Dorsolateral prefrontal cortex (tissue), 122 donors: ENCODE measurements at places on chromosomes 6 and 20.

GRCh38 chr6:69816026-69816425, 19.2 kb upstream of the LMBRD1 start:
- no peak for DNase-seq

DNA sequence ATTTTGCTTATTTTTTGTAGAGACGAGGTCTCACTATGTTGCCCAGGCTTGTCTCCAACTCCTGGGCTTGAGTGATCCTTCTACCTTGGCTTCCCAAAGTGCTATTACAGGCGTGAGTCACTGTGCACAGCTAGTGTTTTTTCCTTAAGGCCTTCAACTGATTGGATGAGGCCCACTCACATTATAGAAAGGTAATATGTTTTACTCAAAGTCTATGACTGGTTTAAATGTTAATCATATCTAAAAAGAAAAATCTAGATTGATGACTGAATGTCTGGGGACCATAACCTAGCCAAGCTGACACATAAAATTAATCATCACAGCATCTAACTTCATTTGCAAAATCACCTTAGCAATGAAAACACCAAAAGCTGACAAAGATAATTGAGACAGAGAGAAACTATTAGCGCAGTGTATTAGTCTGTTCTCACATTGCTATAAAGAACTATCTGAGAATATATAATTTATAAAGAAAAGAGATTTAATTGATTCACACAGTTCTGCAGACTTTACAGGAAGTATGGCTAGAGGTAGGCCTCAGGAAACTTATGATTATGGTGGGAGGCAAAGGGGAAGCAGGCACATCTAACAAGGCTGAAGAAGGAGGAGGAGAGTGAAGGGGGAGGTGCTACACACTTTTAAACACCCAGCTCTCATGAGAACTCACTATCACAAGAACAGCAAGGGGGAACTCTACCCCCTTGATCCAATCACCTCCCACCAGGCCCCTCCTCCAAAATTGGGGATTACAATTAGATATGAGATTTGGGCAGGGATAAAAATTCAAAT, 66.8 kb upstream of the ARHGAP18 start:
- no peak for DNase-seq

GRCh38 chr6:110687326-110687725, 127.9 kb downstream of the CDK19 start:
- DNase-seq: no peak

DNA sequence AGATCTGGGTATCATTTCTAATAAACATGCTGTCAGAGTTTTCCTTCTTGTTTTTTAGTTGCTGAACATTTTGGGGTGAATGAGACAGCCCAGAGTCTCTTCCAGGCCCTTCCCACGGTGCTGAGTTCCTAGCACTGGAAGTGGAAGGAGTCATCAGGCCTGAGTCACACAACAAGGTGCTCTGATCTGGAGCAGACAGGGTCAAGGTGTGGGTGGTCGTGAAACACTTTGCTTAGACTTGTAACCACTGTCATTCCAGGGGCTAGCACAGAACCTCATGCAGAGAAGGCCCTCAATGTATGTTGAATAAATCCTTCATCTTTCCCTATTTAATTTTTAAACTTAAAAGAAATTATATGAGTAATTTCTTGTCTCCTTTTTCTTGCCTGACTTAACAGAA, 60.6 kb downstream of the TXLNB start:
- no peak for DNase-seq

- DNase-seq: no peak
Observed at GRCh38 chr6:41575598-41575997, 29.4 kb downstream of the FOXP4 start.

DNA sequence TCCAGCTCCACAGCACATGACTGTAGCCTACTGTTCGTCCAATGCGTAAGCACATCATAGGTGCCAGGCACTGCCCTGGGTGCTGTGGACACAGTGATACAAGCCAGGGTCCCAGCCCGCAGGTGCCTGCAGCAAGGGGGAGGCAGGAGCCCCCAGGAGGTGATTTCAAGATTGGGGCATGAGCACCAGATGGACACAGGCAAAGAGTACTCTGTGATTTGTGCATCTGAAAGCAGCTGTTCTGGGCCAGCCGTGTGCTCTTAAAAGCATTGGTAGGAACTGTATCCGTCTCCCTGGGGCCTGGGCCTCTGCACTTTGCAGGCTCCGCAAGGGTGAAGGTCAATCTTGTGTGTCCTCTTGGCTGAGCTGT, 149.8 kb downstream of the SYCP2 start:
- DNase-seq: no peak

- no peak for DNase-seq
Observed at GRCh38 chr6:138518054-138518453, 18.8 kb upstream of the NHSL1 start.

DNA sequence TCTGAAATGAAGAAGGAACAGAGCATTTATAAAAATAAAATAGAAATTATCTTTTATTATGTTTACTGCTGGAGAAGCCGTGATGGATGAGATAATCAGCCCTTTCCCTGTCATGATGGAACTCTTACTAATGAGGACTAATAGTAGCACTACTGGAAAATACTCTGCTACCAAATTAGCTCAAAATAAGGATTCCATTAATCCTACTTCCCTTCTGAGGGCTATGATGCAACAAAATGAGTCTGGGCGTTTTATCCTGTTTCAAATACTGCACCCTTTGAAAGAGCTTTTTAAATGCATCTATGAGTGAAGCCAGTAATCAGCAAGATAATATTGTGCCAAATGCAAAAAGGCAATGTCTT, 59.3 kb upstream of the CARMIL1 start:
- no peak for DNase-seq

- no peak for DNase-seq
Observed at GRCh38 chr6:18400831-18401446, 13.8 kb downstream of the RNF144B start.

DNA sequence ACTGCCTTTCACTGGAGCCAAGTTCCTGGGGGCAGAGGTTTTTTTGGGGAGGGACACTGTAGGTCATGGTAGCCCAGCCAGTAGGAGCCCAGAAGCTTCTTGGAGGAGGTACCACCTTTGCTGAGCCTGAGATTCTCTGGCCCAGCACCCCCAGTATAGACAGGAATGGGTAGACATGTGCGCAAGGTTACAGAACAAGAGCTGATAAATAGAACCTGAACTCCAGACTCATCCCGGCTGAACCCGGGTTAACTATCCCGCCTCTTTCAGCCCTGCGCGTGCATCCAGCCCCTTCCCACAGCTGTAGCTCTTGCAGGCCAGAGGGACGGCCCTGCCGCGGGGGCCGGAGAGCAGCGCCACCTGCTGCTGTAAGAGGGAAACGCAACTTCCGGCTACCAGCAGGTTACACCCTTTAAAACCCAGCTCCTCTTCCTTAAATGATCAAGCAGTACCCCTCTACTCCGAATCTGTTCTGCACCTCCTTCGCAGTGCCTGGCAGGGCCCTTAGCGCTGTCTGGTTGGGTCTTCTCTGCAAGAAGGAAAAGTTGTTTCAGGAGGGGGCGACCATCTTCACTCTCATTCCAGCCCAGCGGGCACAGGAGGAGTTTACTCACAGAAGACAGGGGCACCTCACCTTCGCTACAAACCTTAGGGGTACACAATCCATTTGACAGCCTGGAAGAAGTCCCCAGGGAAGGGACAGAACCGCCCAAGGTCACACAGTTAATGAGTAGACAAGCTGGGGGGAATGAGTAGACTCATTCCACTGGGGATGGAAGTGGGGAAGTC, 7.5 kb downstream of the SRXN1 start:
- peak; percentile 60 for DNase-seq

DNA sequence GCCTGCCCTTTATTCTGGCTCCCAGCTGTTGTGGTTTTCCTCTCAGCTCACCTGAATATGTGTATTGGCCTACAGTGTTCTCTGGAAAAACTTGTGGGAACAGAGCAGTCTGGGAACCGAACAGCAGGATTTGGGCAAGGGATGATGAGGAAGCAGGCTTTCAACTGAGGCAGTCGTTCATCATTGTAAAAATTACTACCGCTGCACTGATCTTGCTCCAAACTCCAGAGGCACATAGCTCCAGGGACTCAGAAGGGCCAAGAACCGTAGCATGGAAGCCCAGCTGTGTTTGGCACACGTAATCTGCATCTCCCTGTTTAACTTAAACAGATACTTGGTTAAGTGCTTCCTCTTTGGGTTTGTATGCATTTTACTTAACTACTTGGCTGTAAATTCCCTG, 48.3 kb upstream of the EEF1A1 start:
- no peak for DNase-seq

- DNase-seq: no peak
Observed at GRCh38 chr6:146481527-146481926, 62.1 kb upstream of the RAB32 start.

- DNase-seq: no peak
Observed at GRCh38 chr20:63826753-63827152, 4.3 kb downstream of the ZBTB46 start.

- DNase-seq: no peak
Observed at GRCh38 chr6:27358786-27359185, 29.8 kb upstream of the ZNF391 start.

DNA sequence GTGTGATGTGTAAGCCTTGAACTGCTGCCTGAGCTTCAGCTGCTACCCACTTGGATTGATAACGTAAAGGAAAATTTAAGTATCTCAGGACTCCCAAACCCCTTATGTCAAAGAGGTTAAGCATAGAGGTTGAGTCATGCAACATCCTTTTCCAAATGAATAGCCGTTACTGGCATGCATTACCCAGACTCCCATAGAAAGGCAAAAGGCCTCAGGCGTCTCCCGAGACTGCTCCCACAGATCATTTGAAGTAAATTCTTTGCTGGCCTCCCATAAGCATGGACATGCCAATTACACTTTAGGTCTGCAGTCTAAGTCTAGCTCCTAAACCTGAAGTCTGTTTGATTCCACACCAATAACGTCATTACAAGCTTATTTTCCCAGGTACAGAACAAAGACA, 14.7 kb downstream of the IPCEF1 start:
- no peak for DNase-seq

DNA sequence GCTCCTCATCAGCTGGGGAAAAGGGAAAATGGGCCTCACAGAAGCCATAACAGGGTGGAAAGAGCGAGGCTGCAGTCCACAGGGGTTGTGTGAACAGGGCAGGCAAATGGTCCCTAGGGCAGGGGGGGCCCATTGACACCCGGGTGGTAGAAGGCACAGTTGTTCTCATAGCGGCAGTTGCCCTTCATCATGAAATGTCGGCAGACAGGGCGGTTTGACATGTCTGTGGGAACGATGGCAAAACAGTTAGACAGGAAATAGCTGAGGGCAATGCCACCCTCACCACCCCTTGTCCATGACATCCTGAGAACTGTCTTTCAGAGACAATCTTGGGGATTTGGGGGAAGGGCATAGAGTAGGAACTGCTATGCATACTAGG, 15.6 kb downstream of the PPP1R10 start:
- no peak for DNase-seq

DNA sequence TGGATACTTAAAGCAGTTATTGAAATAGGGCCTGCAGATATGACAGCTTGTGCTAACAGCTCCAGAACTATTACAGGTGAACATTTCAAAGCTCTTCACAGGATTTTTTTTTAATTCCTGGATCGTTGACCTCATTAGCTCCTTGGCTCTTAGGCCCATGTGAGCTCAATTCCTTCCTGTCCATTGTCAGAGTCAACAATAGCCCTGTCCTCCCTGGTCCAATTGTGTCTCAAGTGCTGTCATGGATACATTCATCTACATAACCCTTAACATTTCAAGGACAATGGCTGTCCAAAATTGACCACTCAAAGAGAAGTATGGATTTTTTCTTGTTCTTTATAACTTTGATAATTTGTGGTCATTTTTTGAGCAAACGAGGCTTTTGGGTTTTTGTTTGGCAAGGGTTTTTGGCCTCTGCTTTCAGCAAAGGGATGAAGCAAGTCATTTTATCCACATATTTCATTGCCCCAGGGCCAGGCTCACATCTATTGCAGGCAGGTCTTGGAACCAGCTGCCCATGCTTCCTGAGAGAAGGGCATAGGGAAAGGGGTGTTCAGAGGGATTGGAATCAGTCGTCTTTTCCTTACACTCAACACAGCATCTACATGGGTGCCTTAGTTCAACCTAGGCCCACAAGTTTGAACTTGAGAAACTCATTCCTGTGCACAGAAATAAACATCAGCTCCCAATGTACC, 282.1 kb downstream of the TPBG start:
- DNase-seq: no peak

- DNase-seq: peak; percentile 61
Observed at GRCh38 chr6:149723771-149724417, 6.0 kb upstream of the LATS1 start.

DNA sequence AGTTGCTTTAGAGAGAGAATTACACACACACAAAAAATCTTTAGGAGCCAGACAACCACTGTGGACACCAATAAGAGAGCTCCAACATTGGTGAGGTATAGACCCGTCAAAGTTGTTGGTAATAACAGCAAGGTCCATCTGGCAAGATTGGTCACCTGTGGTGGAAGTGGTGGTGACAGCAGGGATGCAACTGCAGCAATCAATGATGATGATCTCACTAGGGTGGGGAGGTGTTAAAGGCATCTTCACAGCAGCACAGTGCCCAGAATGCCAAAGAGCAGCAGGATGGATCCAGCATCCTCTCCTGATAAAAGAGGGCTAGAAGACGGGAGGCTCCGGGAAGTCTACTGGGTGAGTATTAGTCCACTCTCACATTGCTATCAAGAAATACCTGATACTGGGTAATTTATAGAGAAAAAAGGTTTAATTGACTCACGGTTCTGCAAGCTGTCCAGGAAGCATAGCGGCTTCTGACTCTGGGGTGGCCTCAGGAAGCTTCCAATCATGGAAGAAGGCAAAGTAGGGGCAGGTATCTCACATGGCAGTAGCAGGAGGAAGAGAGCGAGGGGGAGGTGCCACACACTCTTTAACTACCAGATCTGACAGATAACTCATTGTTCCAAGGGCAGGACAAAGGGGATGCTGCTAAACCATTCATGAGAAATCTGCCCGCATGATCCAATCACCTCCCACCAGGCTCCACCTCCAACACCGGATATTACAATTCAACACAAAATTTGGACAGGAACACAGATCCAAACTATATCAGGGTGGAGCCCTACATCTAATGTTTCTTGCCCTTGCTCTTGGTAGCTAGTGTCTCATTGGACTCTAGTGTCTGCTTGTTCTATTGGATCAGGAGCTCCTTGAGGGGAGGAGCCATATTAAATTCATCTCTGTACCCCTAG, 48.9 kb downstream of the KLHL31 start:
- DNase-seq: no peak

DNA sequence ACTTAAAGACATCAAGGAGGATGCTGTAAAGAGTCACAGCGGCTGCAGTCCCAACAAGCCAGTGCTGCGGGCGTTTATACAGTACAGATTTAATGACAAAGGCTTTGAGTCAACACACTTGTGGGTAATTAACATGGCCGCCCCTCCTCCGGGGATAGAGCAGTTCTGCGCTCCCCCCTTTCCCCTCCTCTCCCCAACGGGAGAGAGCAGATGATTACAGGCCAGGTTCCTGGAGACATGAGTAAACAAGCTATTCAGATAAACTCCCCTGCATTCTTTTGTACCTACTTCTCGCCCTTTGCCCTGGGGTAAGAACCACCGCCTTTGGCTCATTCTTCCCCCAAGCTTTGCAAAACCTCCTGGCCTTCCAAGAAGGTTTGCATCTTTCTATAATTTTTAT, 23.6 kb upstream of the FABP7 start:
- no peak for DNase-seq

- DNase-seq: no peak
Observed at GRCh38 chr6:155418017-155418761, 37.5 kb downstream of the NOX3 start.

- peak; percentile 60 for DNase-seq
Observed at GRCh38 chr20:48153523-48153922, 368.2 kb upstream of the SULF2 start.
